Fibroblast of skin of right quadriceps (primary cell): ENCODE measurements at places on chromosomes 2 and 18.
A peak's percentile ranks its signal among the peaks of the same experiment; 100 is the strongest.

- no peak for DNase-seq
These were observed 41.6 kb upstream of the GORASP2 start for GRCh38 chr2:170887496-170887895.

DNA sequence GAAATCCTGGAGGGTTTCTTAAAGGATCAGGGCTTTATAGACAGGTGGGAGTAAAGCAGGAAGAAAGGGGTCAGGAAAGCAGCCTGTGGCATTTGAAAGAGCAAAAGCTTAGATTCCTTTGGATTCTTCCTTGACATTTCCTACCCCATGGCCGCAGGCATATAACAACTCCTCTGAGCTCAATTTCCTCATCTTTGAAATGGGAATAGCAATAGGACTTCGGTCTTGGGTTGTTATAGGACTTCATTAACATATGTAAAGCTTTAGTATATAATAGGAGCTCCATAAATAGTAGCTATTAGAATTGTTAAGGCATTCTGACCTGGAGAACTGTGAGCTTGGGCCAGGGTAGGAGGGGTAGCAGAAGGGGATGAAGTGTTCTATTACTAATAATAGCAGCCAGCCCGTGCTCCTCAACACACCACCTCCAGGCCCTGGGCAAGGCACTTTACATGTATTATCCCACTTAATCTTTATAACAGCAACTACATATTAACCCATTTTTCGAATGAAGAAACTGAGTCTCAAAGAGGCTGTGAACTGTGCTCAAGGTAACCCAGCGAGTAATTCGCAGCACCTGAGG lies 10.6 kb downstream of the ZFP36L2 start:
- DNase-seq = no peak

GRCh38 chr2:62410926-62411456 lies 95.0 kb downstream of the TMEM17 start:
- no peak for DNase-seq

DNA sequence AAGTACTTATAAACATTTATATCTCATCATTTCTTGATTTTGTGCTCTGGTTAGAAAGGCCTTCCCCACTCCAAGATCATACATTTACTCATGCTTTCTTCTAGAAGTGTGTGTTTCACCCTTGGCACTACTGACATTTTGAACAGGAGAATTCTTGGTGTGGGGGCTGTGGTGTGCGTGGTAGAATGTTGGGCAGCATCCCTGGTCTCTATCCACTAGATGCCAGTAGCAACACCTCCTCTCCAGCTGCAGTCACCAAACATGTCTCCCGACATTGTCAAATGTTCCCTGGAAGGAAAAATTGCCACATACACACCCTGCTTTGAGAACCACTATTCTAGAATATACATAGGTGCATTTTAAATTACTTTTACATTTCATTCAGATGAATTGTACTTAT lies 8.7 kb upstream of the TGIF1 start:
- DNase-seq = peak; percentile 23

DNA sequence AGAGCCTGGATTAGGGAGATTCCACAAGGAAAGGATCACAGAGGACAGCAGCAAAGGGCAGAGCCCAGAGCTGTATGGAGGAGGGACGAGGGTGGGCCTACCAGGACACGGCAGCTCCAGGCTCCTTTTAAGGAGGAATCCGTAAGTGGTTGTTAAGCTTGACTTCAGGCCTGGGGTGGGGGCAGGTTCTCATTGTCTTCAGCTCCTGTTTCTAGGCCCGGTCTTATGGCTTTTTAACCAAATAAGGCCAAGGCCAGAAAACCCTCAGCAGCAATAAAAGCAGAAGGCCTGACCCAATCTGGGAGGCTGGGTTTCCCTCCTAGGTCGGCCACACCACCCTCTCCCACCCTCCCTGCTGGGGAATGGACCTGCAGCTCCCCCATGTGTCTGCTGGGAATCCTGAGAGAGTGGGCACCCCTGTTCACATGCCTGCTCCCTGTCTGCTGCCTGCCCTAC lies 111.2 kb downstream of the PLB1 start:
- peak; percentile 80 for DNase-seq

GRCh38 chr18:59012815-59013705 lies 126.6 kb upstream of the SEC11C start:
- no peak for DNase-seq

GRCh38 chr18:9757827-9758621 lies 49.9 kb downstream of the RAB31 start:
- DNase-seq = peak; percentile 89
